ENCODE measurements at places on chromosomes 1 and 21.

- DNase-seq, result no peak
Measured at GRCh38 chr21:26225046-26225445, 54.5 kb upstream of the APP start.

DNA sequence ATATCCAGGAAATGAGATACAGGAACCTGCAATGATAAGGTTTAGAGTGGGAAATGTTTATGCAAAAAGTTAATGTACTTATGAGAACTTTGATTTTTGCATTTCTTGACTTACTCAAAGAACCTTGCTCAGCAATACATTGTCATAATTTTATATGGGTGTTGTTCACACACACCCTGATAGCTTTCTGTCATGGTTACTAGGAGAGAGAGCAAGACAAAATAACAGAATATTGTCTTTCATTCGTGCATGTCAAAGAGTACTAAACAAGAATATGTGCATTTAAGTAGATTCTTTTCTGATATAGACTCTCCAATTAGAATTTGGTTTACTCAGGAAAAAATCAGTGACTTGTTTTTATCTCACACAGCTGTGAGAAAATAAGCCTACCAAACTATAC, 27.5 kb upstream of the KCNA3 start:
- no peak for DNase-seq

DNA sequence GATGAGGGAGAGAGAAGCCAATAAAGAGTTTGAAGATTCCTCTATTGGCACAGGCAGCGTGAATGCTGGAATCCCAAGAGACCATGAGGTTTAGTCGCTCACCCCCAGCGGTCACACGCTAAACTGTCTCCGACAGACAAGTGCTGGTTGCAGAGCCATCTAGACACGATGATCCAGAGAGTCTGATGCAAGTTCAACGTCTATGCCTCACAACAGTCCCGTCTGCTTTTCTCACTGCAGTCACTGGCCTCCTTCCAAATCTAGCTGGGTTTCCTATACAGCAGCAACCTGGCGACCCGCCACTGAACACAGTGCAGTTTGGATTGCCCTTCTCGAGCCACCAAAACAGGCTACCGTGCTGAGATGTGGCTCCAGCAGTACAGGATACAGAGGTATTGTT, 98.6 kb upstream of the KRTAP19-8 start:
- DNase-seq, result no peak

- DNase-seq, result no peak
Measured at GRCh38 chr1:19613171-19613703, 30.9 kb upstream of the NBL1 start.

DNA sequence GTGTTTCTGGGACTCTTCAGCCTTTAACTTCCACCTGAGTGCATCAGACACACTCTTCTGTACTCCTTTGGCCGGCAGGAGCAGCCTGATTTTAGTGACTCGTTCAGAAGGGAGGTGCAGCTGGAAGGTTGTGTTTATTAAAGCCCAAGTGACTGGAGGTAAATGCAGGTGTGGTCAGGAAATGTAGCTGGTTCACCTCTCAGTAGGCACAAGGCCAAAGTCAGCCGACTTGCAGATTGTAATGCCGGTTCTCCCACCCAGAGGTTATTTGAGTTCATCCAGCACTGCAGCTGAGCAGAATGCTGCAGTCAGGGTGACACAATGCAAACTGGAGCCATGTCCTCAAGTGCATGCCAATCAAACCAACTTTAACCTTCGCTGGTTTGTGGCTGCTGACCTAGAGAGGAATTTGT, 91.5 kb downstream of the SPATA46 start:
- no peak for DNase-seq

GRCh38 chr1:89863165-89863830, 42.5 kb downstream of the LRRC8D start:
- DNase-seq, result no peak

All from CD4-positive, alpha-beta T cell treated with Interleukin-21 for 1 hour (primary cell).